ENCODE measurements at places on chromosomes 16 and 17.

GRCh38 chr16:5837007-5837670 is 739.5 kb upstream of the EEF2KMT start:
- no peak for DNase-seq

GRCh38 chr17:31379597-31380205 is 11.8 kb upstream of the RAB11FIP4 start:
- no peak for DNase-seq

- DNase-seq = peak; percentile 38
These were observed 42.3 kb upstream of the HNF1B start for GRCh38 chr17:37787055-37787757.

DNA sequence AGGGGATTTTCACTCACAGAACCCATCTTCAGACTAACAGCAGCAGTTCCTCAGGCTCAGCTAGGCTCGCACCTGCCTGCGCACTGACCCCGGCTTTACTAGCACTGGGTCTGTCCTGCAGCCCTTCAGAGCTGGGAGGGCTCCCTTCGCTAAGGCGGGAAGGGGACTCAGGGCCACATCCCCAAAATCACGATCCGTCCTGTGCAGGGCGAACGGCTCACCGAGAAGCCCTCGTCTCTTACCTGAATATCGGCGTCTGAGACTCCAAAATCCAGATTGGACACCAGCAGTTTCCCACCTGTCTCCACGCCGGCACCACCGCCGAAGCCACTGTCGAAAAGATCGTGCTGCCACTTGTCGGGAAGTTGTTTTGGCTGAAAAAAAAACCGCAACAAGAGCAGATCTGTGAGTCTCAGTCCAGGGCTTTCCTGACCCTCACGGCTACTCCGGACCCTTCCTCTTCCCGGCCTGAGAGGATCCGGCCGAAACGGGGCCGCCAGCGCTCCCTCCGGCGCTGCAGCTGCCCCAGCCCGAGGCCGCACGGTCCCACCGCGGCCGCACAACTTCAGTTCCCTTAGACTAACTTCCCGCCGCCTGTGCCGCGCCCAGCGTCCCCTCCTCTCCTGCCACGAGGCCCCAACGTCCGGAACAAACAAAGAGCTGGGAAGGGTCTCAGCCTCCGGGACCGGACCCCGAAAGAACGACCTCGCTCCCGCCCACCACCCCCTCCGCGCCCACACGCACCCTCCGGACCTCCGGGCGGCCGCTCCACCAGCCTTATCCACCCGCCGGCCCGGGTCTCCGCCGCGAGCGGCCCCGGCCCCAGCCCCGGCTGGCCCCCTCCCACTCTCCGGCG is 711 bp downstream of the ALYREF start:
- no peak for DNase-seq

- DNase-seq = no peak
These were observed 21.2 kb downstream of the PDILT start for GRCh38 chr16:20383106-20384029.

GRCh38 chr17:21124086-21124485 is 2.7 kb upstream of the DHRS7B start:
- no peak for DNase-seq

Measured in hypothalamus (tissue), 51 donors.